Endodermal cell (in vitro differentiated cells): ENCODE measurements at places on chromosomes 6 and 20. TPM values are rescaled to one million over a fixed set of nuclear protein-coding genes. Genes with fewer than 3 reads are reported as not detected.

SEL1L2 gene
- total RNA-seq: not detected in 3 replicates

FAM209B gene
- 0.77 TPM in 1 of 2 replicates, not detected in the other for total RNA-seq

NRN1 gene
- total RNA-seq: 0.40 to 17.2 TPM (median 0.44 TPM) in 3 replicates

ROS1 gene
- not detected in 2 replicates for total RNA-seq

FOXO3 gene
- 16.4 to 53.9 TPM (median 17.7 TPM) in 3 replicates for total RNA-seq

OTOR gene
- total RNA-seq: not detected in 3 replicates

DNA sequence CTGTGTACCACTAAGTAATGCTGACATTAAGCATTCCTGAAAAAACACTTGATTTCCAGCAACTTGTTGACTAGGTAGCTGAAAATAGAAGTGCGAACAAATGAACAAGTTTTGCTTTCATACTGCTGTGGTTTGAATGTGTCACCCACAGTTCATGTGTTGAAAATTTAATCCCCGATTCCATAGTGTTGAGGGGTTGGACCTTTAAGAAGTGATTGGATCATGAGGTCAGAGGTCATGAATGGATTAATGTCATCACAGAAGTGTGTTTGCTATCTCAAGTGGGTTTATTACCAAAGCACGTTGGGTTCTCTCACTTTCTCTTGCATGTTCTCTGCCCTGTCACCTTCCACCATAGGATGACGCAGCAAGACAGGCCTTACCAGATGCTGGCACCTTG lies 568.5 kb downstream of the UTRN start:
- H3K36me3 ChIP-seq: peaks cover 24% of the 10 kb centered on the region
- no peak overlapping the region for H3K4me3 ChIP-seq
- peaks cover 3% of the 10 kb centered on the region for H3K4me1 ChIP-seq
- no peak overlapping the region for H3K27ac ChIP-seq
- no peaks in the 10 kb centered on the region for H3K27me3 ChIP-seq
- DNase-seq: no peak

- H3K27ac ChIP-seq: no peak overlapping the region
- H3K4me3 ChIP-seq: no peak overlapping the region
- H3K27me3 ChIP-seq: no peaks in the 10 kb centered on the region
- no peaks in the 10 kb centered on the region for H3K4me1 ChIP-seq
- H3K36me3 ChIP-seq: no peaks in the 10 kb centered on the region
Measured at GRCh38 chr6:5522147-5522546, 260.8 kb downstream of the FARS2 start.

DNA sequence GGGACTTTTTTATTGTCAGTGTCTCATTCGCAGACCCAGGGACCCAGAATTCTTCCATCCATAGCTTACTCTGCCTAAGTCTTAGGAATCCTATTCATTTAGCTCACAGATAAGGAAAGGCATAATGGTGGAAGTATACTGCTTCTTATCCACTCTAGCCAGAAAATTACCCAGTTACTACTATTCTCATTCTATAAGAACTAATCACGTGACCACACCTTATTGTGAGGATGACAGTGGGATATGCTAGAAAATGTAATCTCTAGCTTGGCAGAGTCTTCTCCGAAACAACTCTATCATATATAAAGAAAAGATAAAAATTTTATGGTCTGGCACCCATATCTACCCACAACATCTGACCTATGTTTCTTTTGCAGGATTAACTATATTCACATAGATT lies 21.2 kb downstream of the TFAP2D start:
- no peak overlapping the region for H3K27ac ChIP-seq
- no peaks in the 10 kb centered on the region for H3K4me1 ChIP-seq
- DNase-seq: no peak
- no peak overlapping the region for H3K4me3 ChIP-seq
- H3K27me3 ChIP-seq: peaks cover 15% of the 10 kb centered on the region
- H3K36me3 ChIP-seq: no peaks in the 10 kb centered on the region

DNA sequence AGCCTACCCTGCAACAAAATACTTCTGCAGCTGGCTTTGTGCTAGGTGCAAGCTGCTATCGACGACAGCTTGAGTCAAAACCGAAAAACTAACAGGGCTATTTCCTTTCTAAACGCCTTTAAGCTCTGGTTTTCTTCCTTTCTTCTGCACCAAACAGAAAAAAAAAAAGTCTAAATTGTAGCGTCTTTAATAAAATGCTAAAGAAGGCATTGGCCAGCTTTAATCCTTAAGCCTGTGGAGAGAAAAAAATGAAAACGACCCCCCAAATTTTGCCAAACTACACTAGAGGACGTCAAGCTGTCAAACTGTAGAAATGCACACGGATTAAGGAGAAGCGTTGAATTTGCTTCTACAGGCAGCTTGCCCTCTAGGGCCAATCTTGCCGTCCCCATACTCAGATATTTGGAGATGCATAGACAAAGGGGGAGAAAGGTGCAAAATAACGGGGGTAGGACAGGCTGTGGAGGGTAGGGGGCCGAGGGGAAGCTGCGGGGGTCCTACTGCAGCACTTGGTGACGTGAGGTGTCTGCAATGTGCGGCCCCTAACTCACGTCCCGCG lies 1.4 kb upstream of the NRN1 start:
- H3K27ac ChIP-seq: no peak overlapping the region
- peaks cover 4% of the 10 kb centered on the region for H3K4me1 ChIP-seq
- peaks cover 91% of the 10 kb centered on the region for H3K27me3 ChIP-seq
- DNase-seq: no peak
- H3K36me3 ChIP-seq: no peaks in the 10 kb centered on the region

DNA sequence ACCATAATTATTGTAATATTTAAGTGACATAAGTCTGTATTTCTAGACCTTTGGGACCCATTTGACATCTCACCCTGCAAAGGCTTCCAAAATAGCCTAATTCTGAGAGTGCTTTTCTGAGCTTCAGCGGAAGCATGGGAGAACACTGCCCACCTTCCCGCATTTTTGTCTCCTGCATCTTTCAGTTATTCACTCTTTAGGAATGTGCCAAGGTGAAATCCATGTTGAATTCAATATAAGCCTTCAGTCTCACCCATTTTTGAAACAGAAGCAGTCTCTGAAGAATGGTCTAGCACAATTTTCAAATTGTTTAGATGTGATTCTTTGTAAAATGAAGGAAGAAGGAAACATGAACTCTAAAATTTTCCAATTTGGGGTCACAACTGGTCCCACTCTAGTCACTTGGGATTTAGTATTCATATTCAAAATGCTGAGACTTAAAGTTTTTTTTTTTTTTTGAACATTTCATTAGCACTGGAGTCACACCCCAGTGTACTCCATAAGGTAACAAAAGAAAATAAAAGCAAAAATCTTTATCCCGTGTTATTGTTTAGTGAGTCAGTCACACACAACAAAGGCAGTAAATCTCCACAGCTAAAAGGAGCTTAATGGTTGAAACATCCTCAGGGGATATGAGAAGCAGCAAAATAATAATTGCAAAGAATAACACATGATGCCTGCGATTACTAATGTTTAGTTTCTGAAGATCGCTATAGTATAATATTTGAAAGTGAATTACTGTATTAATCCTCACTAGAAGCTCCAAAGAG lies 479.9 kb upstream of the BTBD3 start:
- peaks cover under 1% of the 10 kb centered on the region for H3K4me1 ChIP-seq
- H3K36me3 ChIP-seq: no peaks in the 10 kb centered on the region
- H3K4me3 ChIP-seq: no peak overlapping the region
- no peak for DNase-seq
- no peak overlapping the region for H3K27ac ChIP-seq

GRCh38 chr6:9704989-9705388 lies 709.9 kb downstream of the TFAP2A start:
- no peaks in the 10 kb centered on the region for H3K27me3 ChIP-seq
- H3K36me3 ChIP-seq: no peaks in the 10 kb centered on the region
- no peak overlapping the region for H3K27ac ChIP-seq
- H3K4me3 ChIP-seq: no peak overlapping the region

DNA sequence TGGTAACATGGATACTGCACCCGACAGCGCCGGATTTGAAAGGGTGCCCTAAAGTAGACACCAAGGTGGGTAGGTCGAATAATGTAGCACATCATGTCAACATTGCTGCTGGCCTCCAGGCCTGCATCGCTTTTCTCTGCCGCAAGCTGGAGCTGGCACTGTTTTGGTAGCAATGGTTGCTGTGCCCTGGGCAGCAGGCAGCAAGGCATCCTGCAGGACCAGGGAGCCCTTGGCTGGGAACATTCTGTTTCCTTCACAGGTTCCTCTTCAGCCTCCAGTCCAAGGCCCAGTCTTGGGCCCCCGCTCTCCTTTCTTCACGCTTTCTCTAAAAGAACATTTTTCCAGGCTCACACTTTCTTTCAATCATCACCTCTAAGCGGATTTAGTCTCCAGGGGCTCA lies 365.8 kb upstream of the JARID2 start:
- peaks cover 8% of the 10 kb centered on the region for H3K4me1 ChIP-seq
- no peak overlapping the region for H3K4me3 ChIP-seq
- H3K27ac ChIP-seq: peak overlapping the region; percentile 44
- DNase-seq: no peak
- no peaks in the 10 kb centered on the region for H3K27me3 ChIP-seq
- no peaks in the 10 kb centered on the region for H3K36me3 ChIP-seq

GRCh38 chr6:74765486-74765885 lies 440.4 kb downstream of the COL12A1 start:
- H3K4me3 ChIP-seq: no peak overlapping the region
- no peaks in the 10 kb centered on the region for H3K27me3 ChIP-seq
- H3K27ac ChIP-seq: no peak overlapping the region

- peaks cover 42% of the 10 kb centered on the region for H3K36me3 ChIP-seq
- H3K27ac ChIP-seq: no peak overlapping the region
- H3K27me3 ChIP-seq: no peaks in the 10 kb centered on the region
- no peak overlapping the region for H3K4me3 ChIP-seq
- peaks cover 18% of the 10 kb centered on the region for H3K4me1 ChIP-seq
Measured at GRCh38 chr6:21731411-21732031, 138.0 kb downstream of the SOX4 start.

GRCh38 chr20:32980131-32980941 lies 23.9 kb downstream of the SUN5 start:
- DNase-seq: no peak
- H3K4me1 ChIP-seq: peaks cover 9% of the 10 kb centered on the region
- no peaks in the 10 kb centered on the region for H3K27me3 ChIP-seq
- no peaks in the 10 kb centered on the region for H3K36me3 ChIP-seq

DNA sequence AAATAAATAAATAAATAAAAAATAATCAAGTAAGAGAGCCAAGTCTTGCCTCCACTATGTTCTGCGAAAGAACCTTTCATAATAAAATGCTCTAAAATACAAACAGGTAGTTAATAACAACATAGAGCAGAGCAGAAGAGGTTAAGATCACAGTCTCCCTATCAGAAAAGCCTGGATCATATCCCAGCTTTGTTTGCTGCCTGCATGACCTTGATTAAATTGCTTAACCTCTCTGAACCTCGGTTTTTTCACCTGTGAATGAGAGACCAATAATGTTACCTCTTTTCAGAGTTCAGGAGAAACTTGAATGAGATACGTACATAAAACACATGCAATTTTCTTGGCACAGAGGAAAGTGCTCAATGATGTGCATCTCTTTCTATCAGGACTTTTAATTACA lies 44.4 kb downstream of the ARHGAP18 start:
- H3K36me3 ChIP-seq: no peaks in the 10 kb centered on the region
- DNase-seq: no peak
- H3K4me1 ChIP-seq: peaks cover 4% of the 10 kb centered on the region

DNA sequence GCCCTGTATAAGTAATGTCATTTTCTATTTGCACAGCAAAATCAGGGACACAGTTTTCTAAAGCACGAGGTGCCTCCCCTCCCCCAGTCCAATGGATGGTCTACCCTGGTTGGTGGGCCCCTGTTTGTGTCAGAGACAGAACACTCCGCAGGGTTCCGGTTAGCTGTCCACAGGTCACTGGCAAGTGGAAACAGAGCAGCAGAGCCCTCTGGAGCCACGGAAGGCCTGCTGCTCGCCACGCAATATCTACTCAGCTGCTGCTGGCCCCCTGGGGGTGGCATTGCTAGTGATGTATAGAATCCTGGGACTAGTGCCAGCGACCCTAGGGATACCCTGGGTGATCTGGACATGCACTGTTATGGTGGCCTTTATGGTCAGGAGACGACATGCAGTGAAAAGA lies 50.4 kb downstream of the RIN2 start:
- no peaks in the 10 kb centered on the region for H3K4me1 ChIP-seq
- no peaks in the 10 kb centered on the region for H3K27me3 ChIP-seq
- H3K4me3 ChIP-seq: no peak overlapping the region
- DNase-seq: no peak
- H3K27ac ChIP-seq: no peak overlapping the region
- peaks cover 5% of the 10 kb centered on the region for H3K36me3 ChIP-seq

DNA sequence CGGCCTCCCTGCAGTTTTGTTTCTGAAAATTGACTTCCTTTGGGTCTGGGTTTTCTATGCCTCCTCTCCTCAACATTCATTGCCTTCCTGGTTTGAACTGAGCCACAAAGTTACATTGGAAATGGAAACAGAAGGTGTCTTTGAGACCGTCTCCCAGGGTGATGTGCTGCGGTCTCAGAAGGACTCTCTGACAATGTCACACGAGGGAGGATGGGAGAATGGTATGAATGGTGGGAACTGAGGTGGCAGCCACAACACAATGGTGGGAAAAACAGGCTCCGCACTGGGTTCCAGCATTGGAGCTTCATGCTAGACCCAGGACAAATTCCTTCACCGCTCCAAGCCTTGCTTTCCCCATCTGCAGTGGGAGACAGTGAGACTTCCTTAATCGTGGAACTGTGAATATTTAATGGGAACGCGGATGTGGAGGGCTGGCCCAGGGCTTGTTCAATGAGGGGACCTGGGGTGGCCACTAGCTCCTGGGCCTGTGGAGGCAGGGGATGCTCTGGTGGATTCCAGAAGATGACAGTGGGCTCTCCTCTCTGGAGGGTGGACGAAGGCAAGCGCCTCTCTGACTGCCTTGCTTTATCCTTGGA lies 73.9 kb downstream of the KCNB1 start:
- H3K4me3 ChIP-seq: no peak overlapping the region
- H3K4me1 ChIP-seq: no peaks in the 10 kb centered on the region
- no peaks in the 10 kb centered on the region for H3K36me3 ChIP-seq
- no peak for DNase-seq
- H3K27ac ChIP-seq: no peak overlapping the region

GRCh38 chr20:52837378-52837777 lies 134.8 kb upstream of the TSHZ2 start:
- H3K27ac ChIP-seq: no peak overlapping the region
- H3K36me3 ChIP-seq: no peaks in the 10 kb centered on the region
- peaks cover 7% of the 10 kb centered on the region for H3K4me1 ChIP-seq
- no peaks in the 10 kb centered on the region for H3K27me3 ChIP-seq

DNA sequence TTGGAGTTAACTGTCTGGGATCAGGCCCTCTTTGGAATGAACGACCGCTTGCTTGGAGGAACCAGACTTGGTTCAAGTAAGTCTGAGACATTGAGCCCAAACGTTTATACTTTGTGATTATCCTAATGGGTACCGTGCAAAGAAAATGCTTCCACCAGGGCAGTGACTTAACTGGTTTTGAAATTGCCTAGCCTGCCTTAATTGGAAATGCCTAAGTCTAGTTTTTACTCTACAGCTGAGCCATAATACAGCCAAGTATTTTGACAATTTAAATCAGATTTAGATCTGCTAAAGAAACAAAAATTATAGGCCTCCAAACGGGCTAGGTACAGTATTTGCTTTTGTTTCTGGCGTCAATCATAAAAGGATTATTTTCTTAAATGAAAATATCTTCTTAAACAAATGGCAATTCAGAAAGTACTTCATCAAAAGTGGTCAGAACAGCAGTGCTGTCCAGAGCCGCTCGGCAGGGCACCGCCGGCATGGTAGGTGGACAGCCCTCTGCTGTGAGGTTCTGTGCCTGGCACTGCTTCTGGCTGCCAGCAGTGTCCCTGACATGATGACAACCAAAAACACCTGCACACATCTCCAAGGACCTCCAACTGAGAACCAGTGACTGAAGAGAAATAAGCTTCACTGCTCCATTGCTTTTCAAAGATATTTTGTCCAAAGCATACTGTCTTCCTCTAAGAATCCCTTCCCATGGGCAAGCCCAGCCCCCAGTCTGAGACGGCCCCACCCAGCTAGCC lies 55.6 kb downstream of the EZR start:
- peaks cover 47% of the 10 kb centered on the region for H3K36me3 ChIP-seq
- DNase-seq: peak; percentile 61
- no peak overlapping the region for H3K4me3 ChIP-seq
- no peaks in the 10 kb centered on the region for H3K27me3 ChIP-seq
- peak overlapping the region; percentile 25 for H3K27ac ChIP-seq
